Brain (organoid and tissue), 16 donors: ENCODE measurements at places on chromosomes 1 and 21. TPM values are rescaled to one million over a fixed set of nuclear protein-coding genes. Genes with fewer than 3 reads are reported as not detected.

MTARC1 gene
- 51.3 TPM for polyA plus RNA-seq

FAM72A gene
- 10.6 TPM for polyA plus RNA-seq

ZSWIM5 gene
- polyA plus RNA-seq: 7.7 TPM

SAMD11 gene
- 2.4 TPM for polyA plus RNA-seq

PCBP3 gene
- polyA plus RNA-seq: 63.2 TPM

DISC1 gene
- 3.3 TPM for polyA plus RNA-seq
